Ascending aorta (tissue), 2 donors: ENCODE measurements at places on chromosomes 7 and 10.
A peak's percentile ranks its signal among the peaks of the same experiment; 100 is the strongest.

DNA sequence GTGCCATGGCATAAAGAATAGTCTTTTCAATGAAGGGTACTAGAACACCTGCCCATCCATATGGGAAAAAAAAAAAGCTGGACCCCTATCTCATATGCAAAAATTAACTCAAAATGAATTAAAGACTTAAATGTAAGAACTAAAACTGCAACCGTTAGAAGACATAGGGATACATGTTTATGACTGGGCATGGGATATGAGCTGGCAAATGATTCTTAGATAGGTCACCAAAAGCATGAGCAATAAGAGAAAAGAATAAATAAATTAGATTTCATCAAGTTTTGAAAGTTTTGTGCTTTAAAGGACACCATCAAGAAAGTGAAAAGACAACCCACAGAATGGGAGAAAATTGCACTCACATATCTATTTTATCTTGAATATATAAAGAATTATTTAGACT, 222.0 kb downstream of the ADK start:
- DNase-seq: no peak

- DNase-seq: no peak
These were observed 33.8 kb downstream of the PIK3AP1 start for GRCh38 chr10:96686514-96686913.

DNA sequence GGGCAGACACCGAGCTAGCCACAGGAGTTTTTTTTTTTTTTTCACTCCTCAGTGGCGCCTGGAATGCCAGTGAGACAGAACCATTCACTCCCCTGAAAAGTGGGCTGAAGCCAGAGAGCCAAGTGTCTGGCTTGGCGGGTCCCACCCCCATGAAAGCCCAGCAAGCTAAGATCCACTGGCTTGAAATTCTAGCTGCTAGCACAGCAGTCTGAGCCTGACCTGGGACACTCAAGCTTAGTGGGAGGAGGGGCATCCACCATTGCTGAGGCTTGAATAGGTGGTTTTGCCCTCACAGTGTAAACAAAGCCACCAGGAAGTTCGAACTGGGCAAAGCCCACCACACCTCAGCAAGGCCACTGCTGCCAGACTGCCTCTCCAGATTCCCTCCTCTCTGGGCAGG, 144.5 kb downstream of the LRMDA start:
- DNase-seq: no peak

GRCh38 chr7:95558864-95559263, 37.5 kb downstream of the PDK4 start:
- DNase-seq: no peak

- no peak for DNase-seq
These were observed 3.1 kb upstream of the STEAP4 start for GRCh38 chr7:88309819-88310218.

DNA sequence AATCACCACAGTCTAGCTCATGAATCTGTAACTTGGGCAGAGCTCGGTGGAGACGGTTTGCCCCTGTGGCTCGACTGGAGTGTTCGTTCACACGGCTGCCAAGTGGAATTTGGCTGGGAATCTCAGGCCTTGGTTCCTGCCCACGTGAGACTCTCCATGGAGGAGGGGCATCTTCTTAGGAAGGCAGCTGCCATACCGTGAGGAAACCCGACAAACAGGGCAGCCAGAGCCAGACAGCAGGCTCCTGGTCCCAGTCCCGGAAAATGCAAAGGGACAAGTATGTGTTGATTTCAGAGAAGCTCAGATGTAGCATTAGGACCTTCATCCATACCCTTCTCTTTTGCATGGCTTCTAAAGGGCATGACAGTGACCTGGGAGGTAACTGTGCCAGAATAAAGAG, 26.6 kb downstream of the AMZ1 start:
- DNase-seq: no peak

DNA sequence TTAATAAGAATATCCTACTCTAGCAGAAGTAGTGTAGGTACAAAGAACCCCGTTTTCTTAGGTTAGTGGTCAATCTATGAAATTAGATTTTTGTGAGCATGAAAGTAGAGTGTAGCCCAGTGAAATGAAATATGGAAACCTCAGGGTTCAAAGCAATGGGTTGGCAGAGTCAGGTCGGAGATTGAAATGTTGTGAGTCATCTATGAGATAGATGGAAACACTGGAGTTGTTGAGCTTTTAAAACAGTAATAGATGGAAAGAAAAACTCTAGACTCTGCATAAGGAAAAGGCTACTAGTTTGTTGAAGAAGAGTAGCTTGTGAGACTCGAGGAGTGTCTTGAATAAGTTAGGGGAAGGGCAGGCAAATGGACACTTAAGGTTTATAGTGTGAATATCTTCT, 251.9 kb downstream of the EXOC4 start:
- no peak for DNase-seq

DNA sequence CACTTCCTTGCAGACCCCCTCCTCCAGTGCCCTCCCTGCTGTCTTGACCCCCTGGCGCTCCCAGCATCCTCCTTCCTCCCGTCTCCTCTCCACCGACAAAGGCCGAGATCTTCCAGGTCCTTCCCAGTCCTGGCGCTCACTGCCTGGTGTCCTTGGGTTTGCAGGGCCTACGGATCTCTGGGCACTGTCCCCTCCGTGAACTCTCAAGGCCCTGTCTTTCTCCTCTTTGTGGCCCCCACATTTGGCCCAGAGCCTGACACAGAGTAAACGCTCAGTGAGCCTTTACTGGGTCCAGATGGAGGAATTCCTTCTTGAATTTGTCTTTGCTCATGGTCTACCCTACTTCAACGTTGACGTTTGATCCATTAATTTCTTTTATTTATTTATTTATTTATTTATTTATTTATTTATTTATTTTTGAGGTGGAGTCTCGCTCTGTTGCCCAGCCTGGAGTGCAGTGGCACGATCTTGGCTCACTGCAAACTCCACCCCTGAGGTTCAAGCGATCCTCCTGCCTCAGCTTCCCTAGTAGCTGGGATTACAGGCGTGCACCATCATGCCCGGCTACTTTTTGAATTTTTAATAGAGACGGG, 29.7 kb downstream of the TMEM270 start:
- DNase-seq: no peak

- no peak for DNase-seq
These were observed 89.7 kb upstream of the PDGFA start for GRCh38 chr7:609365-609764.

- DNase-seq: no peak
These were observed 15.7 kb downstream of the DNTT start for GRCh38 chr10:96319754-96320474.

- no peak for DNase-seq
These were observed 8.7 kb downstream of the SEMA3E start for GRCh38 chr7:83640240-83640639.

DNA sequence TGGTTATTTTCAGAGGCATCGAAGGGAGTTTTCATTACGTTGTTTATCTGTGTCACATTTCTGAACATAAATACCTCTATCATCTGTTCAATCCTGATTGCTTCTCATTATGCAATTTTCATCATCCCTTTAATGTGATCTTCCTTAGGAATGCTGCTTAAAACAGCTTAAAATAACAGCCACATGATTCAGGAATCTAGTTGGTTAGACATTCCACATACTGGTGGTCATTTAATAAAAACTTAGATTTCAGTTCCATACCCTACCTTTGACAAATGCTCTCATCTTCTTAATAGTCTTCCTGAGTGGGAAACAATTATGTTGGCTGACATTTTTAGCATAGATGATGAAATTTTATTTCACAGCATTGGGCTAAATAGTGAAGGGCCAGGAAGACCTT, 191.3 kb upstream of the CDCA7L start:
- no peak for DNase-seq

- DNase-seq: no peak
These were observed 46.3 kb upstream of the CALCR start for GRCh38 chr7:93620864-93621263.

GRCh38 chr10:73931767-73932619, 21.1 kb downstream of the PLAU start:
- no peak for DNase-seq

DNA sequence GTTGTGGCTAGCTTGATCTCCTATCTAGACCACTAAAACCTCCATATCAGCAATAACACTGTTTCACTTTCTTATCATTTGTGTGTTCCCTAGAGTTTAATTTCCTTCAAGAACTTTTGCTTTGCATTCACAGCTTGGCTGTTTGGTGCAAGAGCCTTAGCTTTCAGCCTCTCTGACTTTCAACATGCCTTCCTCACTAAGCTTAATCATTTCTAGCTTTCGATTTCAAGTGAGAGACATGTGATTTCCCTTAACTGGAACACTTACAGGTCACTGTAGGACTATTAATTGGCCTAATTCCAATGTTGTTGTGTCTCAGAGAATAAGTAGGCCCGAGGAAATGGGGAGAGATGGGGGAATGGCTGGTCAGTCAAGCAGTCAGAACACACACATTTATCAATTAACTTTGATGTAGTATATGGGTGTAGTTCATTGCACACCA, 10.6 kb upstream of the BPGM start:
- DNase-seq: no peak

DNA sequence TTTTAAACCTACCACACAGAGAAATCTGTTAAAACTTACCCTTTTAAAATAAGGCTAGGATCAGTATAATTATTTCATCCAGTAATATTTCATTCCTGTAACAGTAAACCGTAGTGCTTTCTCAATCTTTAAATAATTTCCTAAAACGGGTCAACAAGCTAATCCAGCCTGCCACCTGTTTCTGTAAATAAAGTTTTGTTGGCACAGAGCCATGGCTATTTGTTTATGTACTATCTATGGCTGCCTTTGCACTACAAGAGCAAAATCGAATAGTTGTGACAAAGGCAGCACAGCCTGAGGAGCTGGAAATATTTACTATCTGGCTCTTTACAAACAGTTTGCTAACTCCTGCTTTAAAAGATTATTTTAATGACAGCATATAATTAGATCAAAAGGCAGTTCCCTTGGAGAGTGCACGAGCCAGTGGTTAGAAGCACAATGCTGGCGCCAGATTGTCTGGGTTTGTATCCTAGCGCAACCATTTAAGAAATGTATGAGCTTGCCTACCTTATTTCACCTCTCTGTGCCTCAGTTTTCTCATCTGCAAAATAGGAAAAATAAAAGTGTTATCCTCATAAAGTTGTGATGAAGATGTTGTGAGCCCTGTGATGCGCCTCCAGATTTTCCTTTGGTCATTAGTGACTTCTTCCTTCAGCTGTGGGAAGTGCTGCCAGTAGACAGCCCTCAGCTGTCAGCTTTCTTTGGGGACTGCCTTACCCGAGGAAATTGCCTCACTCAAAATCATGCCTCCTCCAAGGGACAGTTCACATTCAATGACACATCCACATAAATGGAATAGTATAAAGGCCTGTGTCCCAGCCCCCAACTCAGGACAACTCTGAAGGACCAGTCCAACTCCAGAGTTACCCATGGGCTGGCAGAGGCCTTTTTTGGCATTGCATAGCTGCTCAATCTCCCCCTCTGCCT, 11.8 kb upstream of the MIOS start:
- DNase-seq: no peak

- peak; percentile 76 for DNase-seq
These were observed 765 bp downstream of the WBP1L start for GRCh38 chr10:102744374-102745051.

DNA sequence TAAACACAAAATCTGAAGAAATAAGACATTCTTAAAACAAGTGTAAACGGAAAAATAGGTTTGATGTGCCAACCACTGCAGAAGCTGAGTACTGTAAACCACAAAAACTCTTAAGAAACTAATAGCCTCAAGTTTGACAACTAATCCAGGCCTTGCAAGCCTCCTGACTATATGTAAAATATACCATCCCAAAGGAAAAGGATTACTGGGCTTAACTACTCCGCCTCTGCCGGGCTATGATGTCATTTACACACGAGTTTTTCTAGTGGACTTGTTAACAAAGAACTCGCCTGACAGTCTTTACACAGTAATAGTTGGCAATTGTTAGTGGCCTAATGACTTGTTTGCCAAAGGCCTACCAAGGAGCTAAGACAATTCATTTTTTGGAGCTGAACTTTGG, 2.1 kb downstream of the KIF5B start:
- DNase-seq: no peak

DNA sequence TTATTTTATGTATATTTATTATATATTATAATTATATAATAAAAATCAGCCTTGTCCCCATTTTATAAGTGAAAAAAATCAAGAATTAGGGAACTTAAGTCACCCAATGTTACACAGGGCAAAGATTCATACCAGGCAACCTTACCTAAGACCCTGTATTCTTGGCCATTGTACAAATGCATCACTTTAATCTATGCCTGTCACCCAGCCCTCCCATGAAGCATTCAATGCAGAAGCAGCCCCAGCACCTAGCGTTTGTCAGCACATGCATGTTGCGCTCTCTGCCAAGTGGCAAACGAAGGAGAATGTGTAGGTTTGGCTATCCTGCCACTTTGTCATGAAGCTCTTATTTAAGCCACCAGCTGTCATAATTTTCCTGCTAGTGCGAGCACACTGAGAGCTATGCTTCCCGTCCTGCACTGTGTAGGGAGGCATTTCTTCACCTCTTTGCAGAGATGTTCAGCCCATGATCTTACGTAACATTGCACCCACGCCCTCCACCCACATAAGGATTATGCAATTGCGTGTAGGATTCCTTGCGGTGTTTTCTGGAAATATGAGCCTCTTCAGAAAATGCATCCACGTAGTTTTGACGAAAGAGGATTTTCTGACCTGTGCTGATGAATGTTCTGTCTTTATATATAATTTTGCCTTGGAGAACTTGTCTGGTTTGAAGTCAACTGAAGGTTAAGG, 7.7 kb upstream of the COBL start:
- DNase-seq: no peak

DNA sequence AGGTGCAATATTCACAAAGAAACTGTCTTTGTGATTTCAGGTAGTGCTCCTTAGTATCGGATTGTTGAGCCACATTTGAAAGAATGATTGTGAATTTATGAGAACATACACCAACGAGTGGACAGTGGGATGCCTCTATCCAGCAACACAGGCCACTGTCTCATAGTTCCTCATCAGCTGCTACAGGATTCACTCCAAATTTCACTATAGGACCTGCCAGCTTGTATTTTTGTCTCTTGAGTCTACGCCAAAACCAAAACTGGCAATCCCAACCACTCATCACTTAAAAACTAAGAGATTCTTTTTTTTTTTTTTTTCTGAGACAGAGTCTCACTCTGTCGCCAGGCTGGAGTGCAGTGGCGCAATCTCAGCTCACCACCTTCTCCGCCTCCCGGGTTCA, 964.5 kb downstream of the CNTNAP2 start:
- no peak for DNase-seq

DNA sequence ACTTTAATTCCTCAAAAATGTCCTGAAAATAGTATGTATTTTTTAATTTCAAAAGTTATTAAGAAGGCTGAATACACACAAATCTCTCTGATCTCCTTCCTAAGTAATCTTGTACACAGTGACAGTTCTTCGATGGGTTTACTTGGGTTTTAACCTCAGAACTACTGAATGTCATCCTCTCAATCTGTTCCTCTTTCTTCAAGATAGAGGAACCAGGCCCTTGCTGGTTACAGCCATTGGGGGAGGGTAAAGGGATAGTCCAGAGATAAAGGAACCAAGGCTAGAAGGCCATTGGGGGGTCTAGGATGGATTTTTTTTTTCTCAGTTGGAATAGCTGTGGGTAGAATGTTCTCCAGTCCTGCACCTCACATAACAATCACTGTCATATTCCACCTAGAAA, 224.9 kb downstream of the SKIDA1 start:
- DNase-seq: no peak
